DMS 273 treated with DMSO at 0.1 percent for 48 hours (cell line): ENCODE measurements at places on chromosomes 4 and X.

GRCh38 chr4:119623025-119623424, 5.6 kb downstream of the PDE5A start:
- DNase-seq, result no peak

DNA sequence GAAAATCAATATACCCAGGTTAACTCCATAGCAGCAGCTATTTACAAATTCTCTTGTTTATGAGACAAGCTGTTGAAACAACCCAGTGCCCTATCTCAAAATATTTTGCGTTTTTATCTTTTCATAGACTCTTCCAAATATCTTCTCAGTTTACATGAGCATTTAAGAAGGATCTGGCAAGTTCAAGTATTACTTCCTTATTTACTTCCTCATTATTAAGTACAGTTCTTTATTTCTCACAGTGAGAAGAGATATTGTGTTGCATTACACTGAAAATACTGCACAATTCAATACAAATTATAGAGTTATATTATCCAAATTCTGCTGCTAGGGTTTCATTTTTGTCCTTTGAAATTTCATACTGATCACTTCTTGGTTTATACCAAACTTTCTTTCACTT, 43.6 kb upstream of the UCP1 start:
- DNase-seq, result no peak

GRCh38 chrX:15939737-15940136, 85.1 kb upstream of the AP1S2 start:
- no peak for DNase-seq

- no peak for DNase-seq
Measured at GRCh38 chr4:5661237-5661636, 47.1 kb downstream of the EVC2 start.

DNA sequence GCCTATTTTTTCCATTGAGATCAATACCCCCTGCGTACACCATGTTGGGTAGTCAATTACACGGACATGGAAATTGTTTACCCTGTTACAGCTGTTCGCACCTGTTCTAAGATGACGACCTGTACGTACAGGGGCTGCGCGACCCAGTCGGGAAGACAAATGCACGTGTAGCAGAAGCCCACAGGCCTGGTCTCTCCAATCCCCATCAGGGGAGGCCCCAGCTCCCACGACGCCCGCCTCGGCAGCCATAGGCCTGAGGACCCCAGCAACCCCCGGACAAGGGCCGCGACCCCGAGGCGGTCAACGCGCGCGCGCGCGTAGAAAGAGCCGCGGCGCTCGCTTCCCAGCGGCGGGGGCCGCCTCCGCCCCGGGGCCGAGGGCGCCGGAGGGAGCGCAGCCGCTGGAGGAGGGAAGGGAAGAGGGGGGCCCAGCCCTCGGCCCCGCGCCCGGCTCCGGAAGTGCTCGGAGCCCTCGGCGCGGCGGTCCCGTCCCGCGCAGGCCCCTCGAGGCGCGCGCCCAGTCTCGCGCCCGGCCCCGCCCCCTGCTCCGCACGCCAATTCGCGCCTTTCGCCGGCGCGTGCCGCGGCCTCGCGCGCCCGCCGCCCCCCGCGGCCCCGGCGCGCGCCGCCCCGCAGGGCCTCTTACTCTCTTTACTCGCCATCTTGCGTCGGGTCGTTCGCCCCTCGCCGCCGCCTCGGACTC, 618 bp downstream of the RBBP7 start:
- no peak for DNase-seq

DNA sequence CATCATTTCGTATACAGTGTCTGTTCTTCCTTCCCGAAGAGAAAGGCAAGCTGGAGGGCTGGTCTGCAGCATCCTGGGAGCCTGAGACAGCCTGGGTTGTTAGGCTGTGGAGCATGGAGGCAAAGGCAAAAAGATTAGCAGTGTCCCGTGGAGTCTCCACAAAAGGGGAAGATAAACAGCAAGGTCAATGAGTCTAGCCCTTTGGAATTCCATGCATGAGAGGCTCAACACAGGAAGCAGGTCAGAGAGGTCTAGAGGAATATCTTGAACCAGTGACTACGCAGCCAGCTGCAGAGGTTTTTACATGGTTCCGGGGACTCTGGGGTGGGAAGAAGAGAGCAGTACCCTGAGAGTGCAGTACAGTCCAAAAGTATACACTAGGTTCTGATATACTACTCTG, 12.2 kb upstream of the MCF2 start:
- DNase-seq, result no peak

GRCh38 chr4:182203872-182204411, 39.3 kb upstream of the TENM3 start:
- no peak for DNase-seq

DNA sequence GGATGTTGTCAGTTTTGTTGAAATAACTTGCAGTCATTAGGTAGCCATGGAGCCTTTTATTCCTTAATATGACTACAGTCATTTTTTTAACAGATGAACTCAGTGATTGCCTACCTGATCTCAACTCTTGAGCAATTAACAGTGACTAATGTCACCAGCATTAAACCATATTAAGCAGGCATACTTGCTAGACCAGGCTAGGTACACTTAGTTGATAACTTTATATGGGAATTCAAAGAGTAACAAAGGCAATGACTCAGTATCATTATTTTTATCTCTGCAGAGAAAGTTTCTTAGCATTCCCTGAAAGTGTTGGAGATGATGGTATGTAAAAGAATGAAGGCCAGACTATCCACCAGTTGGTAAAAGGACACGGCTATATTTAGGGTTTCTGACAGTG, at the start of gene C4orf54:
Gene C4orf54 (minus strand): TSS at position 31 of the 400 bp plus-strand sequence. CDS start 3,180 bp downstream, outside the sequence.
- no peak for DNase-seq

DNA sequence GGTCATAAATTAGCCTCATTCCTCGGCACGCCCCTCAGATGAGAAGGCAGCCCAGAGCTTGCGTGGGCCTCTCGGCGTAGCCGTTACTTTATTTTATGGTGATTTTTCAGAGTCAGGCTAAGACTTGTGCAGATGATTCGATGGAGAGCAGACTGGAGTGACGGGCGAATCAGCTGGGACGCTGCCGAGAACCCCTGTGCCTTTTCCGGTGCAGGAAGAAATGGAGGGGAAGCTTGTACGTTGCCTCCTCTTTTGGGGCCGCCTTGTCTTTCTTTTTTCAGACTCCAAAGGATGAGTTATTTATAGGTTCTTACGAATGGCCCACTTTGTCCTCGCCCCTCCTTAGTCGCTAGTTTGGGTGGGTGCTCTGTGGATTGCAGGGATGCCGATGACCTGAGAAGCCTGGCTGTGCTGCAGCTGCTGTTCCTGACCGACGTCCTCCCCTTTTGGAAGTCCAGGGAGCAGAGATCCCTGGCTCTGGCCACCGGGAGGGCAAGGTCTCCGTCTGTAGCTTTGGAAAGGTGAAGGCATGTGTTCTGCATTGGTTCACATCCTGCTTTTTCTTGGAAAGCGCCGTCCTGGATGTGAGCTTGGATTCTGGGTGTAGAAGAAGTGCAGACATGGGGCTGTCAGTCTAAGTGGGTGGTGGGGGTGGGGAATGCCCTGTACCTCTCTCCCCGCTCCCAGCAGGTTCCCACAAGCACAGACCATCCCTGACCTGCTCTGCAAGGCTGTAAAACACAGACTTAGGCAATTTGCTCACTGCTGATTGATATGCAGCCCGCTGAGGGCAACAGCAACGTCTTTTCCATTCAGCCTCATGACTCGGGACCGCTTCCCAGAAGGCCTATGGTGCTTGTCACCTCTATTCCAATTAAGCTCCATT, 9.3 kb downstream of the SORCS2 start:
- DNase-seq, result no peak

- DNase-seq, result no peak
Measured at GRCh38 chr4:91058345-91058744, 931.2 kb downstream of the CCSER1 start.

DNA sequence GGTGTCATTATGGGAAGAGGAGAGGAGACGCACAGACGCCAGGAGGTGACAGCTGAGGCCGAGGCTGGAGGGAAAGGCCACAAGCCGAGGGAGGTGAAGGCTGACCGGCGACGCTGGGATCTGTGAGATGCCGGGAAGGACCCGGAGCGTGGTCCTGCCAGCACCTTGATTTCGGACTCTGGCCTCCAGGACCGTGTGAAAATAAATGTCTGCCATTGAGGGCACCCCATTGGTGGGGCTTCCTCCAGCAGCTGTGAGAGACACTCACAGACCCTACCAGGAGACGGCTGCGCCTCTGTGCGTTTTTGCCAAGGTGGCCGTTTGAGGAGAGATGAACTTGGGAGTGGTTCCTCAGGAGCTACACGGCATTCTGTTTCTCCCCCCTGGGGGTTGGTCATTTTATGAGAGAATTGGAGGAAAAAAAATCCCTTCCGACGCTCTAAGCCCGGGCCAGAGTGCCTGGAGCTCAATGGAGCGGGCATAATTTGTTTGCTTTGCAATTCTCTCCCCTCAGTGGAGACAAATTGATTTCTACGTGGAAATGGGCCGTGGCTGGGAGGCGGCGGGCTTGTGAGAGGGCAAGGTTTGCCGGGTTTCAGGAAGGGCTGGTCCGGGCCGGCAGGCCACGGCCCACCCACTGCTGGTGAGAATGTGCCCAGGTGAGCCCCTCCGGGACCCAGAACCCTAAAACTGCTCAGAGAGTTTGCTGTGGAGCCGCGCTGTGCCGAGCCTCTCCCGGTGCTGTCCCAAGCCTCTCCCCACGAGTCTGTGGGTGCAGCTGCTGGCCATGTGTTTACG, 53.9 kb downstream of the CPZ start:
- no peak for DNase-seq

- DNase-seq, result no peak
Measured at GRCh38 chrX:69626129-69626528, 10.2 kb downstream of the EDA start.

- DNase-seq, result no peak
Measured at GRCh38 chr4:158411269-158411668, 110.4 kb upstream of the RXFP1 start.

GRCh38 chr4:138756519-138756918, 259.1 kb upstream of the NOCT start:
- no peak for DNase-seq

GRCh38 chr4:176409627-176410026, 89.9 kb downstream of the SPCS3 start:
- DNase-seq, result no peak

GRCh38 chr4:40621592-40622512, 7.8 kb downstream of the RBM47 start:
- no peak for DNase-seq

DNA sequence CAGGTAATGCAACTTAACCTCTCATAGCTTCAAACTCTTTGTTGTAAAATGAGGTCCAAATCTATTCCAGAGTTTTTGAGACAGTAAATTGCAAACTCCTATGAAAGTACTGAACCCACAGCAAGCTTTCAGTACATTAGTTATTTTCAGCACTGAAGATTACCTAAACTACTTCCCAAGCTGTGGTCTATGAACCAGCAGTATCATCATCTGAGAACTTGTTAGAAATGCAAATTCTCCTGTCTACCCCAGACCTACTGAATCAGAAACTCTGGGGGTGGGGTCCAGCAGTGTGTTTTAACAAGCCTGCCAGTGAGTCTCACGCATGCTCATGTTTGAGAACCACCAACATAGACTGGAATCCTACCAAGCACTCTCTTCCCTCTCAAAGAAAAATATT, 5.7 kb upstream of the CASP6 start:
- DNase-seq, result no peak

GRCh38 chr4:8343262-8343966, 73.9 kb downstream of the HTRA3 start:
- no peak for DNase-seq

DNA sequence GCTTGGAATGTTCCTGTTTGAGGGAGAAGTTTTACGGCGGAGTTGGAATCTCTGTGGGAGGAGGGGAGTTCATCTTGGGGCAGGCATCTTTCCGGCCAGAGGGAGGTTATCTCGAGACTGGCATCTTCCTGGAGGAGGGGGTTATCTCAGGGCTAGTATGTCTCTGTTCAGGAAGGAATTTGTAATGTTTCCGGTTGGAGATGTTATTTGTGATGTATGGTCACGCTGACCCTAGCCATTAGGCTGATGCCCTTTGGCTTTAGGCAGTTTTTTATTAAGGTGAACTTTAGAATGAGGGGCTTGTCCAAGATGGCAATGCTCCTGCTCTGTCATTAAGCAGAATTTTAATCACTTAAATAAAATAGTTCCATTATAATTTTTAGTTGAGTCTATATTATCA, 449.7 kb downstream of the PCDH10 start:
- no peak for DNase-seq

DNA sequence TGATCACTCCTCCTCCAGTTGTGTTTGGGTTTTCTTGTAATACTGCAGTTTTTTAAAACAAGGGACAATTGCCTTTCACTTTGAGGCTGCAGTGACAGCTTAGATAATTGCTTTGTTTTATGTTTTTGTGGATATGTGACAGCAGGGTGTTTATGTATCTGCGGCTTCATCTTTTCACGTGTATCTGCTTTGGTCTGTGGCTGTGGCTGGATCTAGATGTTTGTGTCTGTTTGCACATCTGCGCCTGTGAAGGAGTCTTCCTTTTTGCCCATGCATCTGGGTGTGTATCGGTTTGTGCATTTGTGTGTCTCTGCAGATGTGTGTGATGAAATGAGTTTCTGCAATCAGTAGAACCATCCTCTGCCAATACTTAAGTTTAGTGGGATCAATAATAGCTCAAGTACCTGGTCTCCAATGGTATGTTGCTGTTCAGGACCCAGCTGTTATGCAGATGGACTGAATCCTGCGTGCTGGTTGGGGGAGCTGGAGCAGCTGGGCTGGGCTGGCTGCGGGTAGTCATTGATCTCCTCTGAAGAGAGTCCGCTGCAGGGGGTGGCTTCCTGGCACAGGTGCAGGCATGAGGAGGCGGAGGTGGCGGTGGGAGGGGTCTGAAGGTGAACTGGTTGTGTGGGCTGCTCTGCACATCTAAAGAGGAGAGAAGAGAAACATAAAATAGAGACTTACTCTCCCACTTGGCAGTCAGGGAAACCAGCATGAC, 390.3 kb downstream of the SH2D1A start:
- no peak for DNase-seq
